ENCODE measurements at places on chromosomes 2 and 18.

- DNase-seq: no peak
Measured at GRCh38 chr2:177689623-177690022, 297.1 kb downstream of the AGPS start.

GRCh38 chr2:41943159-41943558, 104.7 kb upstream of the PKDCC start:
- DNase-seq: no peak

DNA sequence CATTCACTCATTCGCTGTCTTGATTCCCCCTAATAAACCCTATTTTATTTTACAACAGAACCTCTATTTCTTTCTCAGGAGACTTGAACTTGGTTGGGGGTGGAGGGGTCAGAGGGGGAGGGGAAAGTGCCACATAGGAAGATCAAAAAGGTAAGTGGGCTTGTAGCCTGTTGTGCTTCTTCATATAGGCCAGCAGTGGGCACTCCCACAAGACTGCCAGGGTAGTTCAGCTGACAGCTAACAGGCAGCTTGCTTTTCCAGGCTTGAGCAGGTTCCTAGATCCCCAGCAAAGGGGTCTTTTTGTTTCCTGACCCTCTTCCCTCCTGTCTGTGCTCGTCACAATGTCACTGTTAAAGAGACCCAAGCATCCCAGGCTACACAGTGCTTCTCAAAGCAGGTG, 829 bp upstream of the KIAA2012 start:
- no peak for DNase-seq

GRCh38 chr18:11405804-11406203, 203.6 kb upstream of the SLC35G4 start:
- DNase-seq: no peak

DNA sequence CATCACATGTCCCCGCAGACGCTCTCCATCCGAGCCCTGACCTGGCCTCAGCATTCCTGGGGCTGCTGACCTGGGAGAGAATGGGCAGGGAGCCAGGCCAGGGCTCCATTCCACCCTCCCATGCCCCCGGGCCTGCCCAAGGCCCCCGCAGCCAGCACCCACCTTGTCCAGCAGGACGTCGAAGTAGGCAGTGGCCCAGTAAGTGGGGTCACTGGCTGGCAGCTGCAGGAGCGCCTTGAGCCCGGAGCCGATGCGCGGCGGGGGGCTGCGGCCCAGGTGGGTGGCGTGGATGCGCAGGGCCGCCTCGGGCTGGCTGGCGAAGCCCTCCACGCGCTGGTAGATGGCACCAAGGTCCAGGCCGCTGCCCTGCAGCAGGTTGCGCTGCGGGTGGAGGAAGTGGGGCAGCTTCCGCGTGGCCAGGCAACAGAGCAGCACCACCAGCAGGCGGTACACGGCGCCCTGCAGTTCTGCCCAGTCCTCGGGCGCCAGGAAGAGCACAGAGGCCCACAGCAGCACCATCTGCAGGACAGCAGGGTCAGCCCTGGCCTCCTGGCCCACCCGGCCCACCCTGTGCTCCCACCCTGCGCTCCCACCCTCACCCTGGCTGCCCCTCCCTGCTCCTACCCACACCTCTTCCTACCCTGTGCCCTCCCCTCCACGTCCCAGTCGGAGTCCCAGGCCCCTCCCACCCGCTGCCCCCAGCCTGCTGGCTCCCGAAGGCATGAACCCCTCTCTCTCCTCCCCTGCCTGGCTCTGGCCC, 7.6 kb downstream of the MAB21L4 start:
- no peak for DNase-seq

GRCh38 chr2:64823794-64824193, 165.4 kb upstream of the SLC1A4 start:
- DNase-seq: no peak

DNA sequence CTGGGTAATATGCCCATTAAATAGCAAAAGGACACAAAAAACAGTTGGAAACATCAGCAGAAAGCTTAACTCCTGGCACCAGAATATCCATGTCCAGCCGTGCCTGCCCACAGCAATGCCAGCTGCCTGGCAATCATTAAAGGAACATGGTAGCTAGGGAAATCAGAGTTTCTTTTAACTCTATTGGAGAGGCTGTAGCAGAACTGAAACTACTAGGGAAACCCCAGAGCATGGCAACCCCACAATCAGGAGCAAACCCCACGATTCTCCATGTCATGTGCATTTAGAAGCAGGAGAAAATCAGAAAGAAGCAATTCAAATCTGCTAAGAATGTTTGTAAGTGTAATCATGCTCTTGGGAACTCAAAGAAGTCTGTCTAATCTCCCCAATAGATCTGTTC, 409.0 kb upstream of the SMIM21 start:
- no peak for DNase-seq

DNA sequence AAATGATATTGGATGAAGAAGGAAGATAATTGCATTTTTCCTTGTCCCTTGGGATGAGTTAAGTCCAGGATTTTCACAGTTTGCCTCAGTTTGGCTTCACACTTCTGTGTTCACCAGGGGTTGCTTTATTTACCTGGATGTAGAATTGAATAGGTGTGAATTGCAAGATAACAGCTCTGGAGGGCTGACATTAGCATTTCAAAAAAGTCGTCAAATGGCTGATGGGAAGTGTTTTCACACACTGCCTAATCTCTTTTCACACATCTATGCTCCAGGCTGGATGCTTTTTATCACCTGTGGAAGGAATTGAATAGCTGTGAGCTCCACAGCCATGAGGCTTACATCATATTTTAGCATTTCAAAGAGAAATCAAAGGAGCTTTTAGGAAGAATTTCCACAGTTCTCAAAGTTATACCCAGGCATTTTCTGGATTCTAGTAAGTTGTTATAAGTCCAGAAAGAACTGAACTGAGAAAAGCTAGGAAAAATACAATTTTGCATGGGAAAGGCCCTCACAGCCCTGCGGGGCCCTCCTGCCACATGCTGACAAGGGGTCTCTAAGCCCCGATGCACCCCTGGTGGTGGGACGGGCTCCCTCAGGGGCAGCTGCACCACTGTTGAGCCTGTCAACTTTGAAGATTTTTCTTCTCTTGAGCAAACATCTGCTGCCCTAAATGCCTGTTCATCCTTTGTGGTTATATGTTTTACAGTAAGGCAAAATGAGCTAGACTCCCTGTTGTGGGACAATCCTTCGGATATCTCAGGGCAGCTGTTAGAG, 43.9 kb downstream of the TEX51 start:
- DNase-seq: no peak

- DNase-seq: no peak
Measured at GRCh38 chr2:65392609-65393008, 39.8 kb downstream of the SPRED2 start.

- no peak for DNase-seq
Measured at GRCh38 chr2:45291296-45291701, 282.0 kb upstream of the SIX2 start.

DNA sequence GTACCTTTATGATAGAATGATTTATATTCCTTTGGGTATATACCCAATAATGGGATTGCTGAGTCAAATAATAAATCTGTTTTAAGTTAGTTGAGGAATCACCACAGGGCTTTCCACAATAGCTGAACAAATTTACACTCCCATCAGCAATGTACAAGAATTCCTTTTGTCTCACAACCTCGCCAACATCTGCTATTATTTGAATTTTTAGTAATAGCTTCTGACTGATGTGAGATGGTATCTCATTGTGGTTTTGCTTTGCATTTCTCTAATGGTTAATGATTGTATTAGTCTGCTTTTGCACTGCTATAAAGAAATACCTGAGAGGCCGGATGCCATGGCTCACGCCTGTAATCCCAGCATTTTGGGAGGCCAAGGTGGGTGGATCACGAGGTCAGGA, 1387.6 kb upstream of the ACVR2A start:
- no peak for DNase-seq

DNA sequence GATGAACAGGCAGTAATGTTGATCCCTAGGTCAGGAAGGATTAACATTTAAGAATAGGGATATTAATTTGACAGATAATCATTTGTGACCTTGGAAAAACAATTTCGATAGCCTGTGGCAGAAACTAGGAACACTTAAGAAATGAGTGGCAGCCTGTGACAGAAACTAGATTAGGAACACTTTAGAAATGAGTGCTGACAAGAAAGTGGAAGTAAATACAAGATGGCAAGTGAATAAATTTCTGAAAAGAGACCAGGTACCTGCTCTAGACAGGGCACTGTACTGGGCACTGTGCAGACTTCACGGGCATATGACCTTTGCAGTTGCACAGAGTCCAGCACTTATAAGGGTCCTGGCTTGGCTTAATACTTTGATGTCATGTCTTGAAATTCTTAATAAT, 5.5 kb upstream of the HNRNPA3 start:
- DNase-seq: no peak

DNA sequence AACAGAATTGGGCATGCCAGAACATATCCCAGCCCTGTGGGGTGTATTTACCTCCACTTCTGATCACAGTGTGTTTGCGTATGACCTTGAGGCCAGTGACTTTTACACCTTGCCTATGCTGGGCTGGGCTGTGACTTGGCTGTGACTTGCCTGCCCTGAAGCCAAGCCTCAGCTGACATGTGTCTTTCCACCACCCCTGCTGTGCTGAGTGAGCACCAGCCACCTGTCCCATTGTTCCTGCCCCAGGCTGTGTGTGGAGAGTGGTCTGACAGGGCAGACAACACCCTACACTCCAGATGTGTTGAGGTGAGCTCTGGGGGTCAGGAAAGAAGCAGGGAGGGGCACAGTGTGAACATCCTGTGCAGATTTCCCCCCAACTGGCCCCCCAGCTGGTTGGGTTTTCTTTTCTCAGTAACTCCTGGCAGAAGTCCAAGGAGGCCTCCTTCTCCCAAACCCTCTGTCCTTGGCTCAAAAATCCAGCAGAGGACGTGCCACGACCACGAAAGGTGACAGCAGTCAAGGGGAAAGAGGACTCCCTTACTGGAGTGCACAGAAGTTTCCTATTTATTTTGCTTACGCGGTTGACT, 5.1 kb upstream of the STEAP3 start:
- peak; percentile 67 for DNase-seq

All from AG08396 (cell line).